ENCODE measurements at places on chromosomes 6 and 20.
A peak's percentile ranks its signal among the peaks of the same experiment; 100 is the strongest.

DNA sequence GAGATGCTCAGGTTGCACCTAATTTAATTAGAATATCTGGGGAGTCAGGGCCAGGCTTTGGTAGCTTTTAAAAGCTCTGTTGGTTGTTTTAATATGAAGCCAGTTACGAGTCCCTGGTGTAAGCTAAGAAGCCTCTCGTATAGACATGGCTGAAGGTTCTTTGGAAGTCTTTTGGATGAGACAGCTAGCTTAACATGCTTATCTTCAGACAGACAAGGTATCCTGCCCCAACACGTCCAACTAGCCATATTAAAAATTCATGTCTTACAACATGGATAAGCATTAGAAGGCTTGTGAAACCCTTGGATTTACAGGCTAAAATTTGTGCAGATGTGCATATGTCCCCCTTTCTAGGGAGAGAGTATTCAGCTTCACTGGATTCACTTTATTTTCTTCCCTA lies 105.7 kb upstream of the KCNK16 start:
- no peaks in the 10 kb centered on the region for H3K36me3 ChIP-seq
- peaks cover 14% of the 10 kb centered on the region for H3K4me1 ChIP-seq
- H3K27ac ChIP-seq: no peak overlapping the region

DNA sequence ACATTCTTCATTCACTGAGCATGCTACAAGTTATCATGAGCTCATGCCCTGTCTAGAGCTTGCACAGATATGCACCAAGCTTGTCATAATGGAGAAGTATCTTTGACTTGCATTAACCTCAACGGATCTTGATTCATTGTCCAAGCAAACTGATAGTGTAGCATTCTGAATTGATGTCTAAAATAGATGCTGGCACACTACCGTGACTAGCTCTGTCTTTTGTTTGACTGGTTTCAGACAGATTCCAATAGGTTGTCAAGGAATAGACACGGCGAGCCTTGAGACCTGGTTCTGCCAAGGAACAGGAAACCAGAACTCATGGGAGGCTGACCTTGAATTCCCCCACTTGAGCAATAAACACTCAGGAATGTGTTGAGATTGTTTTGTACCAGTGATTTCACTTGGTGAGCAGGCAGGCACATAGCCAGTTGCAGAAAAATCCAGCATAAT lies 1153.1 kb upstream of the GJE1 start:
- peaks cover 18% of the 10 kb centered on the region for H3K4me1 ChIP-seq
- no peak overlapping the region for H3K4me3 ChIP-seq
- no peaks in the 10 kb centered on the region for H3K27me3 ChIP-seq
- no peak for DNase-seq
- H3K27ac ChIP-seq: peak overlapping the region; percentile 65

DNA sequence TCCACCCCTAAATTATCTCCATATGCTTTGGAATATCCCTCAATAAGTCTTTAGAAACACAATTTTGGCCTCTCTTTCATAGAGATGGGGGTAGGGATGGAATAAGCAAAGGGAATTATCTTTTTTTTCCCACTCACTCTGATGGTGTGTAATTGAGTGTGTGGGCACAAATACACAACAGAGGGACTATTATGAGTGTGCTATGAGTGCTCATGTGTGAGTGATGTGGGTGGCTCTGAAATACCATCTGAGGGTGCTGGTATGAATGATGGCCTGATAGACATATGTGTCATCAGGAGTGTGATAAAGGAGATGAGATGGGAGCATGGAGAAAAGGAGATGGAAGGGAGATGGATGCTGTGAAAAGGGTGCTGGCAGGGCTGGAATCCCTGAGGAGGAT lies 35.6 kb downstream of the GSS start:
- no peak overlapping the region for H3K27ac ChIP-seq
- peaks cover 58% of the 10 kb centered on the region for H3K36me3 ChIP-seq
- H3K4me3 ChIP-seq: no peak overlapping the region
- H3K27me3 ChIP-seq: no peaks in the 10 kb centered on the region

- DNase-seq: no peak
- no peak overlapping the region for H3K27ac ChIP-seq
- peaks cover 10% of the 10 kb centered on the region for H3K36me3 ChIP-seq
- no peaks in the 10 kb centered on the region for H3K27me3 ChIP-seq
- H3K4me3 ChIP-seq: no peak overlapping the region
Observed at GRCh38 chr6:42431356-42431755, 20.4 kb downstream of the TRERF1 start.

DNA sequence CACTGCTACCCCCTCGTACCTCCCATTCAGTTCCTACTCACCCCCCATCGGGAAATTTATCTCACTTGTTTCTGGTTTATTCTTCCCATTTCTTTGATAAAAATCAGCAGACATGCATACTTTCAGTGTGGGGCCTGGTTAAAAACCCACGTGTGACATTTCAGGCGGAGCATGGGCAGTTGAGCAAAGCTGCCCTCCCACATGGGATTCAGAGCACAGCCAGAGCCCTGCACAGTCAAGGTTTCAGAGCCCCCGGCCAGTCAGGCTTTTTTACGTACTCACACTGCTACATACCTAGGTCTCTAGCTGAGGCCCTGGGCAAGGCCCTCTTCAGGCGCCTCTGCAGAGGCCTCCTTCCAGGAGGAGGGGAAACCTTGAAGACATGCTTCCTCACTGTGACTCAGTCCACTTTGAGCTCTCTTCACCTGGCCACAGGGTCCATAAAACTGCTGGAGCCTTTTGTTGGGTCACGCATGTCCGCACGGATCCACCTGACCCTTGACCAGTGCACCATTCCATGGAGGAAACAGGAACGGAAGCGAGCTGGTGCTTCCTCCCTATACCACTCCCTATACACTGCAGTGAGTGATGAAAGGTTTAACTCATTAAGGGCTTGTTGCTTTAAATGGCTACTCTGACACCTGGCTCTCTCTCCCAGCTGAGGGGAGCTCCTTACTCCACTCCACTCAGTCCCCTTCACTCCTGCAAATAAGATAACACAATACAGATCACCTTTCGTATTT lies 713.3 kb downstream of the PRKN start:
- H3K27me3 ChIP-seq: no peaks in the 10 kb centered on the region
- H3K4me3 ChIP-seq: no peak overlapping the region
- no peak overlapping the region for H3K27ac ChIP-seq

GRCh38 chr20:47492284-47492683 lies 9.4 kb upstream of the NCOA3 start:
- H3K36me3 ChIP-seq: no peaks in the 10 kb centered on the region
- peaks cover 48% of the 10 kb centered on the region for H3K4me1 ChIP-seq
- H3K27me3 ChIP-seq: no peaks in the 10 kb centered on the region
- peak overlapping the region; percentile 92 for H3K27ac ChIP-seq
- DNase-seq: no peak

GRCh38 chr6:56956491-56956890 lies 1.6 kb downstream of the BEND6 start:
- DNase-seq: no peak
- no peak overlapping the region for H3K27ac ChIP-seq
- H3K4me1 ChIP-seq: peaks cover 25% of the 10 kb centered on the region
- no peaks in the 10 kb centered on the region for H3K36me3 ChIP-seq
- H3K27me3 ChIP-seq: peaks cover 14% of the 10 kb centered on the region
- no peak overlapping the region for H3K4me3 ChIP-seq

DNA sequence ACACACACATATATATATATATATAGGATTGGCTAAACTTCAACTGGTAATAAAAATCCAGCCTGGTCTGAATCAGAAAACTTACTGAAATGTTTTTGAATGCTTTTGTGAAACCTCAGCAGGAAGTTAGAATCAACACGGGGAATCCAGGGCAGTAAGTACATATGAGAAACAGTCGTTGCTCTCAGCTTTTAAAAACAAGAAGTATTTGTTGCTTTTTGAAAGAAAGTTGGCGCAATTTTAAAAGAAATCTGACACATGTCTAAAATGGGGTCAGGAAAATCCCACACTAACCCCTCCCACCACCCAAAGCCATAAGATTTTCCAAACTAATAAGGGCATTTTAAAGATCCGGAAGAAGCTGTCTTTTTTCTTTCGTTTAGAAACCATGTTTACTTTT lies 11.5 kb upstream of the CCDC170 start:
- no peaks in the 10 kb centered on the region for H3K27me3 ChIP-seq
- H3K27ac ChIP-seq: peak overlapping the region; percentile 56
- H3K4me1 ChIP-seq: peaks cover 4% of the 10 kb centered on the region
- peak overlapping the region; percentile 40 for H3K4me3 ChIP-seq
- no peaks in the 10 kb centered on the region for H3K36me3 ChIP-seq

- H3K27ac ChIP-seq: no peak overlapping the region
- no peaks in the 10 kb centered on the region for H3K27me3 ChIP-seq
- H3K4me3 ChIP-seq: no peak overlapping the region
- no peak for DNase-seq
Observed at GRCh38 chr20:37238935-37239451, 22.6 kb downstream of the GHRH start.

- DNase-seq: peak; percentile 85
- no peaks in the 10 kb centered on the region for H3K36me3 ChIP-seq
- peaks cover 29% of the 10 kb centered on the region for H3K4me1 ChIP-seq
- peak within 1 kb of the TSS; percentile 67 for H3K27ac ChIP-seq
Observed at GRCh38 chr6:149941583-149942460, at the start of gene ULBP2. Gene ULBP2, plus strand, starts transcription at chr6:149942014. Its CDS starts 59 bp downstream, at chr6:149942073.

DNA sequence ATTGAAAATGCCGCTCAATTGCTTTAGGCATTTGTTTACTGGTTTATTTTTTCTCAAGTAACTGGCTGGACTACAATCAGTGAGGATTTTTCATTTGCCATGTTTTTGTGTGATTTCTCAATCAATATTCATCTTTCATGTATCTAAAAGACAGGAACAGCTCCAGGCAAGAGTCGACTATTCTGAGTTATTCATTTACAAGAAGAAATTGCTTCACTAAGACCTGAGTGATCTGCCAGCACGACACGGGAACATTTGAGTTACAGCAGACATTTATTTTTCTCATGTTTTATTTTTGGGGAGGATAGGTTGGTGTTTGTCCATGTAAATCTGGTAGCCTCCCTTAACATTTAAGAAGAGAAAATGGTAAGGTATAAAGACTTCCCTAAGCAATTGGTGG lies 124.1 kb downstream of the CBLN4 start:
- H3K36me3 ChIP-seq: no peaks in the 10 kb centered on the region
- no peak for DNase-seq
- no peak overlapping the region for H3K4me3 ChIP-seq
- no peaks in the 10 kb centered on the region for H3K4me1 ChIP-seq
- no peaks in the 10 kb centered on the region for H3K27me3 ChIP-seq
- no peak overlapping the region for H3K27ac ChIP-seq

GRCh38 chr6:33249732-33250630 lies 21.7 kb downstream of the VPS52 start:
- H3K4me1 ChIP-seq: peaks cover 30% of the 10 kb centered on the region
- peak overlapping the region; percentile 96 for H3K27ac ChIP-seq
- H3K4me3 ChIP-seq: peak overlapping the region; percentile 72
- peaks cover 6% of the 10 kb centered on the region for H3K27me3 ChIP-seq

- H3K27me3 ChIP-seq: no peaks in the 10 kb centered on the region
Observed at GRCh38 chr6:122276637-122277036, 122.8 kb upstream of the HSF2 start.

- peaks cover 39% of the 10 kb centered on the region for H3K4me1 ChIP-seq
- H3K27me3 ChIP-seq: no peaks in the 10 kb centered on the region
- H3K4me3 ChIP-seq: no peak overlapping the region
- DNase-seq: no peak
Observed at GRCh38 chr6:90538278-90539046, 48.4 kb downstream of the MAP3K7 start.

DNA sequence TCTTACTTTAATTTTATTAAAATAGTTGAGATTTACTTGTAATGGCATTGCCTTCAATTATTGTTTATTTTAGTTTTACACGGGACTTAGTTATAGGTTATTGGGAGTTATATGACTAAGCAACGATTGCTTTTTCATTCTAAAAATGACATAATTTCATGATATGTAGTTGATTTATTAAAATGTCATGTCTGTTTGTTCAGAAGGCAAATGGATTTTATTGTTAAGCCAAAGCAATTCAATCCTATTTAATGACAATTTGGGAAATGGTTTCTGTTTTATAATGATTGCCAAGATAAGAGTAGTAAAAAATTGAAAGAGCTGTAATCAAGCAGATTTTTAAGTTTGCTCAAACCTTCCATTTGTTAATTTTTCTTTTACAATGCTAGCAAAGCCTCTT lies 74.7 kb downstream of the PHACTR2 start:
- no peak overlapping the region for H3K4me3 ChIP-seq
- DNase-seq: no peak
- no peak overlapping the region for H3K27ac ChIP-seq

GRCh38 chr6:137291441-137291840 lies 72.3 kb upstream of the IFNGR1 start:
- no peaks in the 10 kb centered on the region for H3K36me3 ChIP-seq
- H3K4me3 ChIP-seq: no peak overlapping the region
- no peaks in the 10 kb centered on the region for H3K27me3 ChIP-seq
- H3K27ac ChIP-seq: no peak overlapping the region
- H3K4me1 ChIP-seq: peaks cover 6% of the 10 kb centered on the region
- DNase-seq: peak; percentile 33

- H3K4me1 ChIP-seq: peaks cover 6% of the 10 kb centered on the region
- DNase-seq: no peak
- no peak overlapping the region for H3K4me3 ChIP-seq
- no peaks in the 10 kb centered on the region for H3K27me3 ChIP-seq
- H3K27ac ChIP-seq: no peak overlapping the region
Observed at GRCh38 chr6:69285054-69285453, 511.8 kb downstream of the LMBRD1 start.

- H3K27ac ChIP-seq: no peak overlapping the region
- no peak overlapping the region for H3K4me3 ChIP-seq
- no peaks in the 10 kb centered on the region for H3K36me3 ChIP-seq
Observed at GRCh38 chr6:113416170-113416569, 441.0 kb upstream of the MARCKS start.

- no peak overlapping the region for H3K27ac ChIP-seq
- H3K36me3 ChIP-seq: no peaks in the 10 kb centered on the region
- H3K4me3 ChIP-seq: no peak overlapping the region
Observed at GRCh38 chr20:14580418-14581074, 243.1 kb upstream of the FLRT3 start.

GRCh38 chr20:63692436-63693082 lies 3.9 kb upstream of the TNFRSF6B start:
- no peak for DNase-seq
- H3K27me3 ChIP-seq: no peaks in the 10 kb centered on the region
- peaks cover 9% of the 10 kb centered on the region for H3K36me3 ChIP-seq
- H3K27ac ChIP-seq: peak overlapping the region; percentile 16
- H3K4me3 ChIP-seq: no peak overlapping the region
- peaks cover 60% of the 10 kb centered on the region for H3K4me1 ChIP-seq

- peaks cover 14% of the 10 kb centered on the region for H3K36me3 ChIP-seq
- peaks cover 40% of the 10 kb centered on the region for H3K4me1 ChIP-seq
- no peak for DNase-seq
- H3K27ac ChIP-seq: peak overlapping the region; percentile 95
- H3K27me3 ChIP-seq: no peaks in the 10 kb centered on the region
Observed at GRCh38 chr6:75244063-75244584, 523 bp upstream of the COX7A2 start.

- no peak for DNase-seq
- H3K27me3 ChIP-seq: peaks cover 20% of the 10 kb centered on the region
- H3K4me1 ChIP-seq: peaks cover 4% of the 10 kb centered on the region
- peak overlapping the region; percentile 39 for H3K27ac ChIP-seq
Observed at GRCh38 chr6:168384045-168385036, 56.6 kb upstream of the SMOC2 start.
